NCI-H774 (cell line): ENCODE measurements at places on chromosomes 3 and 15.

- no peak for DNase-seq
Observed at GRCh38 chr15:97234851-97235610, 725.5 kb upstream of the ARRDC4 start.

GRCh38 chr3:67858492-67858891 lies 204.1 kb upstream of the SUCLG2 start:
- no peak for DNase-seq

- no peak for DNase-seq
Observed at GRCh38 chr3:99651531-99651930, 13.1 kb downstream of the COL8A1 start.

GRCh38 chr3:157574531-157574930 lies 71.3 kb upstream of the VEPH1 start:
- DNase-seq = no peak

- DNase-seq = no peak
Observed at GRCh38 chr3:165459924-165460835, 264.0 kb upstream of the SLITRK3 start.

DNA sequence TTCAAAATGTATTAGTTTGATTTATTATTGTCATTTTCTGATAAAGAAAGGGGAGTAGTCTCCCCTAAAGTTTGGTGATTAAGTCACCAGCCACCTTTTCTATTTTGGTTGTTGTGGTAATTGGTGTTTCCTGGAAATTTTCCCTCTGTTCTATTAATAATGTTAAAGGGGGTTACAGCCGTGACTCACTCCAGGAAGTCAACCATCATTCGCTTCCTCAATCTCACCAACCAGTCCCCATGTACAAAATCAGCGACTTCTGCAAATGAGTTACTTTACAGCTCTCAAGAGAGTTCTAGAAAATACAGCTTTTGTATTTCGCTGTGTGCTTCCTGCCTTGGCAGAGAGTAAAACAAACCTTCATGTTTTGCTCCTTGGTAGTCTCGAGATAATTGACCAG lies 285.1 kb downstream of the LPP start:
- DNase-seq = no peak

DNA sequence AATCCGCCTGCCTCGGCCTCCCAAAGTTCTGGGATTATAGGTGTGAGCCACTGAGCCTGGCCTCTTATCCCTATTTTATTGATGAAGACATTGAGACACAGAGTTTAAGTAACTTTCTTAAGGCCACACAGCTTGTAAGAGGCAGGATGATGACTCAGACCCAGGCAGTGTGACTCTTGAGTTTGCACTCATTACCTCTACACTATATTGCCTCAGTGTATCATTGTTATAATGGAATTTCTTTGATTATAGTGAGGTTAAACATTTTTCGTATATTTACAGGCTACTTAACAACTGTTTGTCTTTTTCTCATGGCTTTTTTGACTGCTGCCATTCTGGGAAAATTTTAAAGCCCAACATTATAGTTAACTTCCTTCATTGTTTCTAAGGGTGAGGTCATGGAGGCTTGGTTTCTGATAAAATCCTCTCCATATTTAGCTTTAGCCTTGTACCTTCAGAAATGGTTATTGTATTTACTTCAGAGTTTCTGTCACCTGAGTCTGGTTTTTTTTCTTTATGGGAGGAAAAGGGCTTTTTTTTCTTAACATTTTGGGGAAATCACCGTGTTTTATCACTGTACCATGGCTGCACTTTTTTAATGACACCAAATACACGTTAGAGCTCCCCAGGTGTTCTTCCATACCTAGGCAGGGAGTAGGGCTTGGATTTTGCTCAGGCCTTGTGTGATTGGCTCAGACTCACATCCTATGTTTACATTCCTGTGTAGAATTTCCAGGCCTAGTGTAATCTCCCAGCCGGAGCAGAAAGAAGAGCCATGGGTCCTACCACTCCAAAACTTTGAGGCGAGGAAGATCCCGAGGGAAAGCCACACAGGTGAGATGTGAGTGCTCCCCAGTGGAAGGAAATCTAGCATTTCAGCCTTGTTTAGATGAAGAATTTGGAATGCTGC lies 6.3 kb downstream of the ZNF774 start:
- DNase-seq = no peak

DNA sequence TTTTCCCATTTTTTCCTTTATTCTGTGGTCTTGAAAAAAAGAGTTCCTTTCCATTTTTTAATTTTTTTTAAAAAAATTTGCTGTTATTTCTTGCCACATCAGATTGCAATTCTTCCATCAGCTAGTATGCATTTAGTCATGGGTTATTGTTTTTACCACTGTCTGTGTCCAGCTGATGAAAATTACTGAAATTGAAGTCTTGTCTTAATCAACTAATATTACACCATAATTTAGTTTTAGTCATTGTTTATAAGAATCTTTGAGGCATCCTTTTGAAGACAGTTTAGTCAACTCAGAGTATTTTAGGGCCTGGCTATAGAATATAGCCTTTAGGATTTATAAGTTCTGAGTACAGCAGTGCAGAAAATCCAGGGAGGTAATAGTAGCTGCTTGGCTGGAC lies 172.1 kb downstream of the LRTM1 start:
- DNase-seq = no peak

- DNase-seq = no peak
Observed at GRCh38 chr3:69999140-70000027, at the start of gene SAMMSON. TSS of gene SAMMSON (plus strand) at chr3:69999733.

GRCh38 chr3:186625600-186626042 lies 12.8 kb downstream of the AHSG start:
- no peak for DNase-seq

DNA sequence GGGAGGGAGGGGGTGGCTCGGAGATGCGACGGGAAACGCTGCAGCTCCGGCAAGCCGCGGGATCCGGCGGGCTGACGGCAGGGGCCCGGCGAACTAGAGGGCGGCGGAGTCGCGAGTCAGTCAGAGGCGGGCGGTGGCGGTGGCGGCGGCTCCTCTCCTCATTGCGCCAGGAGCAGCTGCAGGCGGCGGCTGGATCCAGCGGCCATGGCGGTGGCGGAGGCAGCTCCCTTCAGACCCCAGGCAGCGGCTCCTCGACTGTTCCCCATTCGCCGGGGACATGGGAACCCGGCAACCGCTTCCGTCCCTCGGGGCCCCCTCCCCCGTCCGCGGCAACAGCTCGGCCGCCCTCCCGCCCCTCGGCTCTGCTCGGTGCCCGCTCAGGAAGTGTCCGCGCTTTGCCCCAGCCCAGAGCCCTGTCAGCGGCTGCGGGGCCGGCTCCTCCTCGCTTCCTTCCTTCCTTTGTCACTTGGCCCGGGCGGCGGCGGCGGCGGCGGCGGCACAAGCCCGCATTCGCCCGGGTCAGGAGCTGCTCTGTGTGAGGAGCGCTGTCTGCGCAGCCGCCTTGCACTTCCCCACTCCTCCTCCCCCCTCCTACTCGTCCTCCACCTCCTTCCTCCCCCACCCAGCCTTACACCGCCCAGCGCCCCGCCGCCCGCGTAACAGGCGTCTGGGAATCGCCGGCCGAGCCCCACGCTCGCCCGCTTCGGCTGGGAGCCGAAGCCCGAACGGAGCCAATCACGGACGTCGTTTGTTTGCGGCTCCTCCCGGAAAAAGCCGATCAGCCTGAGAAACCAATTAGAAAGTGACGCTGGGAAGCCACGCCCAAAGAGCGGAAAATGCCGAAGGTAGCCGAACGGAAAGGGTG lies at the start of gene GSK3B:
GSK3B (minus strand) TSS at position 537 of the 865 bp plus-strand sequence. CDS start 1,013 bp downstream, outside the sequence.
- peak; percentile 98 for DNase-seq

GRCh38 chr15:76033438-76033837 lies 21.2 kb upstream of the NRG4 start:
- DNase-seq = no peak

GRCh38 chr3:39548282-39548681 lies 80.8 kb downstream of the MOBP start:
- DNase-seq = peak; percentile 0

- DNase-seq = no peak
Observed at GRCh38 chr3:46449755-46450552, 14.8 kb downstream of the LTF start.

- no peak for DNase-seq
Observed at GRCh38 chr15:74422652-74423430, 10.9 kb downstream of the SEMA7A start.

- DNase-seq = no peak
Observed at GRCh38 chr15:67865331-67865730, 25.5 kb upstream of the RNU6-1 start.

- DNase-seq = no peak
Observed at GRCh38 chr3:16079519-16079918, 95.0 kb upstream of the GALNT15 start.

- DNase-seq = no peak
Observed at GRCh38 chr3:107268469-107268868, 108.8 kb upstream of the CCDC54 start.
